ENCODE measurements at places on chromosomes 3 and 15.

- DNase-seq, result no peak
Observed at GRCh38 chr3:52400275-52400793, 44.6 kb downstream of the SEMA3G start.

DNA sequence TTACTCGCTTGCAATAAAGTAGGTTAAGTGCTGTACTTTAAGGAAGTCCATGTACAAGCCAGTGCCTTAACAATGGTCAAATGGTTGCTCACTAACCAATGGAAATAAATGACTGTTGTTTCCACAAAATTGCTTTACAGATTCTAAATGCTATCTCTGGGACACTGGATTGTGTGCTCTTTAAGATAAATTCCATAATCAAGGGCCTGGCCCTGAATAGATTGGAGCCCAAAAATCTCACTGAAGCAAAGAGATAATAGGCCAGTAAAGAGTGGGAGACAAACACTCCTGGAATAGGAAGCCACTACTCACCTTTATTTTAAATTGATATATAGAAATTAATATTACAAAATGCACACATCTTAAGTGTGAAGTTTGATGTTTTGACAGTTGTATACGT is 62.4 kb upstream of the GOLGA6B start:
- no peak for DNase-seq

DNA sequence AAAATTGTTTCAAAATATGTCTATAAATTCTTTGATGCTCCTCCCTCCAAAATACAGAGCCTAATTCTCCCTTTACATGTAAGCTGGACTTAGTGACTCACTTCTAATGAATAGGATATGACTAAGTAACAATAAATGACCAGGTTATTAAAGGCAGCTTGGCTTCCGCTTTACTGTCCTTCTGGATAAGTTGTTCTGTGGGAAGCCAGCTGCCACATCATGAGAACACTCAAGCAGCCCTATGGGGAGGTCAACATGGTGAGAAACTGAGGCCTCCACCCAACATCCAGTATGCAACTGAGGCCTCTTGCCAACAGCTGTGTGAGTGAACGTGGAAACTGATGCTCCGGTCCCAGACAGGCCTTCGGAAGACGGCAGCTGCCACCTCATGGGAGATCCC is 247.3 kb upstream of the CHRM5 start:
- DNase-seq, result no peak

DNA sequence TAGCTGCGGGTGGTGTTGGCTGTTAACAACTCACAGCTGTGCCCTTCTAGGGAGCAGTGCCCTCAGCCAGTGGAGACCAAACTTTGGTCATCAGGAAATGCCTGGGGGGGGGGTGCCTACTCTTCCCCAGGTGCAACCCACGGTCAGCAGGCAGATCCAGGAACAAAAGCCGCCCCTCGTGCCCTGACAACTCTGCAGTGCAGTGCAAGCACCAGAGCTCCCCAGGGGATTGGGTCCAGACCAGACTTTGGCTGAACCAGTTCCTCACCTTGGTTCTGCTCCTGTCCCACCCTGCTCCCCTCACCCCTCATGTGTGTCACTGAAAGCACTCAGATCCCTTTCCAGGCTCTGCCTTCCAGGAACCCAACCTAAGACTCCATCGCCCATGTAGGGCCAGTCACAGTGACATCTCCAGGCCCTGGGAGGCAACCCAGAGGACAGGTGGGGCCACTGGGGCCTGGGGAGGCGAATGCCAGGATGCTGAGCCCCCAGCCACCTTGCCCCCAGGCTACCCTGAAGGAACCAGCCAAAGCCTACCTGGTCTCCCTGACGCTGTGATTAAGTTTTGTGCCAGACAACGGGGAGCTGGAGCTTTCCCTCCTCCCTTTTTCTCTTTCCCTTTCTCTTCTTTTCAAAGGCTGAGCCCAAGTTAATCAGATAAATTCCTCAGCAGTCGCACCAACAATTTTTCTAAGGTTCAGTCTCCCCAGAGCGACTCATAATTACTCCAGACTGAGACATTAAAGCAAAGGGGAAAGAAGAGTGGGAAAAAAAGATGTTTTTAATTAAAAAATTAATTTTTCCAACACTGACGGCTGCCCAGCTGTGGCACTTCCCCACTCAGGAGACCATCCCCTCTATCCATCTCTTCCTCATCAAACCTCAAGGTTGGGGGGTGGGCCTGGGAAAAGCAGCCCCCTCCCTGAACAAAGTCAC is 207.5 kb upstream of the LINGO1 start:
- DNase-seq, result no peak

- no peak for DNase-seq
Observed at GRCh38 chr3:172869784-172870518, 119.4 kb downstream of the ECT2 start.

- no peak for DNase-seq
Observed at GRCh38 chr3:177710506-177710905, 513.2 kb upstream of the TBL1XR1 start.

GRCh38 chr15:51732646-51733045 is 4.8 kb downstream of the LYSMD2 start:
- no peak for DNase-seq

GRCh38 chr3:114394551-114394950 is 100.7 kb downstream of the TIGIT start:
- DNase-seq, result no peak

GRCh38 chr3:113873814-113874526 is 35.4 kb downstream of the GRAMD1C start:
- DNase-seq, result no peak

GRCh38 chr3:172094621-172095557 is 55.5 kb downstream of the FNDC3B start:
- no peak for DNase-seq

GRCh38 chr3:18208856-18209255 is 216.3 kb downstream of the SATB1 start:
- no peak for DNase-seq

- DNase-seq, result no peak
Observed at GRCh38 chr3:59710554-59710953, 660.7 kb upstream of the CFAP20DC start.

DNA sequence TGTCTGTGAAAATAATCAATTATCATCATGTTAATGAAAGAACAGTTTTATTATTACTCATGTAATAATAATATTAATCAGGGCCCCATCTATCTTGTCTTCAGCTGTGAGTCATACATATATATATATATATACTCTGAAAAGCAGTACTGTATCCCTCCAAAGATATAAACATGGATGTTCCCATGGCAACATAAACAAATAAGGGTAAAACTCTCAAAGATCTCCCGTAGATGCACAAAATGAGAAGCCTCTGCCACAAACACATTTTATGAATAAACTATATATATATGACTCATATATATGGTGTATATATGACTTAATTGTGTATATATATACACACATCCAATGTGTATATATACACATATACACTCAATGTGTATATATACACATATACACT is 163.8 kb upstream of the ARHGEF26 start:
- no peak for DNase-seq

DNA sequence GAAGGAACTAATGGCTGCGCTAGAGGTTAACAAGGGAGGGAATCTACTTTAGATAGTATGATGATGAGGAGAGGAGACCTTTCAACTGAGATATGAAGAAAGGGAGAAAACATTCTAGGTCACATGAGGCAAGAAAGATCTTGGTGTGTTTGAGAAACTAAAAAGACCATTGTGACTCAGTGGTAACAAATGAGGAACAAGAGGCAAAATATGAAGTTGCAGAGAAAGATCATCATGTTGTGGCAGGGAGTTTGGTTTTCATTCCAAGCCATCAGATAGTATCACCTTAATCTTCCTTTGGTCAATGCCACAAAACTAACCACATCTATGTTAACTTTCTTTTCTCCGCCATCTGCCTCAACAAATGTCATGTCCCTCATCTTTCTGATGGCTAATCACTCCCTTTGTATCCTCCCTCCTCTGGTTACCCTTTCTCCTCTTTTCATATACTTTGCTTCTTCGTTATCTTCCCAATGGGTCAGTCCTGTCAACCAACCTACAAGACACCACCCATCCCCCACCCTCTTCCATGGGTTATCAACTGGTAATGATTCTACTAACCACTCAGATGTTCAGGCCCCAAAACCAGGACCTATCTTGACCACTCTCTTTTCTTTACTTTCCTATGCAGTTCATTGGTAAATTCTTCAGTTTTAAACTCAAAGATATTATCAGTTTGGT is 2.4 kb upstream of the PDCD6IP start:
- no peak for DNase-seq
